ENCODE measurements at places on chromosomes 3 and 15.

- no peaks in the 10 kb centered on the region for H3K27me3 ChIP-seq
- H3K4me1 ChIP-seq = no peaks in the 10 kb centered on the region
- H3K27ac ChIP-seq = no peak overlapping the region
- no peak overlapping the region for H3K4me3 ChIP-seq
- DNase-seq = no peak
Measured at GRCh38 chr15:97501291-97501690, 459.2 kb upstream of the ARRDC4 start.

- H3K4me3 ChIP-seq = peak overlapping the region; percentile 69
- DNase-seq = no peak
- H3K4me1 ChIP-seq = peaks cover 5% of the 10 kb centered on the region
- no peaks in the 10 kb centered on the region for H3K36me3 ChIP-seq
- H3K27ac ChIP-seq = peak overlapping the region; percentile 99
Measured at GRCh38 chr3:194139814-194140391, 4.0 kb downstream of the HES1 start.

DNA sequence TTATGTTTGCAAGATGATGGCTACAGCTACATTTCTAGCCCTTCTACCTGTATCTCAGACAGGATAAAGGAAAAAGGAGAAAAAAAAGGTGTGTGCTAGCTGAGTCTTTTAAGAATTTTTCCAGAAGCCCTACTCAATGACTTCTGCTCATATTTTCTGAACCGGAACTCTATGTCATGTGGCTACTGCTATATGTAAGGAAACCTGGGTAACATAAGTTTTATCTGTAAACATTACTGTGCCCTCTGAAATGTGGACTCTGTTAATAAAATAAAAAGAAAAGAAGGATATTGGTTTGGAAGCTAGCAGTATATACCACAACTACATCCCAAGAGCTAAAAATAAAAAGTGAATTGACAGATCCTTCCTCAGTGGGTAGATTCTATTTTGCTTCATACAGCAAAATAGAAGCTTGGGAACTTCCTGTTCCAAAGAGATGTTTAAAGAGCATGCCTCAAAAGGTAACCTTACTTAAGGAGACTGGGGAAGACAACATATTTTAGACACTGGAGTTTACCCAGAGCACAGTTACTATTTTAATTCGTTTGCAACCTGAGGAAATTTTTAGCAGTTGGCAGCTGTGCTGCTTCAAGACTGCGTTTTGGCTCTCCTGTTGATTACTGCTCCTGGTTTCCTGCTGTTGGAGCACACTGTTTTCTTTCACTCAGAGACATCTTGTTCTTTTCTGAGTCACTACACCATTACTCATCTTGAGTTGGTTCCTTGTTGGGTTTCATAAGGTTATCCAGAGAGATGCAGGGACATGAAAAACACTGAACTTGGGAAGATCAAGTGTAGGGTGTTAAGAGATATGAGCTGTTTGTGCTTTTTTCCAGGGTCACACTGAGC is 280.7 kb downstream of the NFKBIZ start:
- no peaks in the 10 kb centered on the region for H3K4me1 ChIP-seq
- no peaks in the 10 kb centered on the region for H3K36me3 ChIP-seq
- no peak for DNase-seq
- peak overlapping the region; percentile 59 for H3K27ac ChIP-seq
- no peak overlapping the region for H3K4me3 ChIP-seq
- H3K27me3 ChIP-seq = no peaks in the 10 kb centered on the region

GRCh38 chr3:10695595-10696285 is 120.3 kb upstream of the SLC6A11 start:
- H3K27me3 ChIP-seq = no peaks in the 10 kb centered on the region
- H3K27ac ChIP-seq = no peak overlapping the region
- H3K4me1 ChIP-seq = no peaks in the 10 kb centered on the region
- H3K36me3 ChIP-seq = no peaks in the 10 kb centered on the region

GRCh38 chr3:2656806-2657777 is 453.1 kb downstream of the IL5RA start:
- no peak overlapping the region for H3K27ac ChIP-seq
- H3K4me3 ChIP-seq = no peak overlapping the region
- no peak for DNase-seq
- H3K27me3 ChIP-seq = no peaks in the 10 kb centered on the region

DNA sequence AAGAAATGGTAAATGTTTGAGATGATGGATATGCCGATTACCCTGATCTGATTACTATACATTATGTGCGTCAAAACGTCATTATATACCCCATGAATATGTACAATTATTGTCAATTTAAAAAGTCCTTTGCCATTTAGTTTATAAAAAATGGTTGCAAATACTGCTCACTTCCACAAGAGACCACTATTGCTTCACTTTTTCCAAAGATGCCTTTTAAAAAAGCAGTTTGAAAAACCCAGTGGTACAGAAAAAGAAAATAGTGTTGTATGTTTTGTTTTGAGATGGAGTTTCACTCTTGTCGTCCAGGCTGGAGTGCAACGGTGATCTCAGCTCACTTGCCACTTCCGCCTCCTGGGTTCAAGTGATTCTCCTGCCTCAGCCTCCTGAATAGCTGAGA is 39.3 kb downstream of the EDEM1 start:
- H3K27ac ChIP-seq = no peak overlapping the region
- no peak for DNase-seq
- H3K4me1 ChIP-seq = no peaks in the 10 kb centered on the region
- H3K27me3 ChIP-seq = no peaks in the 10 kb centered on the region
- H3K36me3 ChIP-seq = no peaks in the 10 kb centered on the region

GRCh38 chr15:50144341-50145120 is 25.5 kb upstream of the ATP8B4 start:
- no peaks in the 10 kb centered on the region for H3K4me1 ChIP-seq
- no peak overlapping the region for H3K4me3 ChIP-seq
- H3K36me3 ChIP-seq = no peaks in the 10 kb centered on the region
- no peak for DNase-seq
- no peak overlapping the region for H3K27ac ChIP-seq

GRCh38 chr3:44962621-44963393 is 13.2 kb downstream of the ZDHHC3 start:
- H3K4me1 ChIP-seq = no peaks in the 10 kb centered on the region
- peak; percentile 32 for DNase-seq
- H3K4me3 ChIP-seq = no peak overlapping the region
- no peaks in the 10 kb centered on the region for H3K27me3 ChIP-seq
- H3K27ac ChIP-seq = peak overlapping the region; percentile 62

DNA sequence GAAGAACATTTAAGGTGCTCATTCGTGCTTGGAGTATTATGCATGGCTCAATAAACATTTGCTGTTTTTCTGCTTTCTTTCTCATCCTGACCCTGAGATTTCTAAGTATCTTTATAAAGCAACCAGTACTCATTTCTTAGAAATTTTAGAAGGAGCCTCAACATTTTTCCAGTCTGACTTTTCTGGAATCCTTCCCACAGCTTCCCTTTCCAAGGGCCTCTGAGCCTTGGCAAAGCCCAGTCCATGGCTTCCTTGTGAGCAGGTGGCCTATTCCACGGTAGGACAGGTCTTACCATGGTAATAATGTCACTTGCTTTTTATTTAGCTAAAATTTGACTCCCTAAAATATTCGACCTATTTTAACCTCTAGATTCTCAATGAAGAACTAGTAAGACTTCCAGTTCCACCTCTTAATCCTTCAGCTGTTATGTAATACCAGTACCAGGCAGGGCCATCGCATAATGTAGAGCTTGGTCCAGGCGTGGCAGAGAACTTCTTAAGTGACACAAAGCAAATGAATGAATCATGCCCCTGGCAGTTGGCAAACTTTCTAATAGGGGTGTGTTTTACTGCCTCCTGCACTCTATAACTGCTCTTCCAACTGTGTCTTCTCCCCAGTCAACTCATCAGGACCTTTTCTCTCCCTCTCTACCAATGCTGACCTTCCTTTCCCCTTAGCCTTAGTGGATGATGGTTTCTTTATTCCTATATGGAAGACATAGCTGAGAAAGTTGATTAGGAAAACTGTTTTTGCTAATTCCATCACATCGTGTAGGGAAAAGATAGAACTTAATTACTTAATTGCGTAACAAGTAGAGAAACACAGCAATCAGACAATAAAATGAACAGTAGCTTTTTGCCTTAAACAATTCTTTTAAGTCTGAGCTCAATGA is 894 bp upstream of the TM4SF4 start:
- H3K27ac ChIP-seq = peak overlapping the region; percentile 22
- H3K4me1 ChIP-seq = no peaks in the 10 kb centered on the region
- DNase-seq = peak; percentile 78
- H3K36me3 ChIP-seq = no peaks in the 10 kb centered on the region

DNA sequence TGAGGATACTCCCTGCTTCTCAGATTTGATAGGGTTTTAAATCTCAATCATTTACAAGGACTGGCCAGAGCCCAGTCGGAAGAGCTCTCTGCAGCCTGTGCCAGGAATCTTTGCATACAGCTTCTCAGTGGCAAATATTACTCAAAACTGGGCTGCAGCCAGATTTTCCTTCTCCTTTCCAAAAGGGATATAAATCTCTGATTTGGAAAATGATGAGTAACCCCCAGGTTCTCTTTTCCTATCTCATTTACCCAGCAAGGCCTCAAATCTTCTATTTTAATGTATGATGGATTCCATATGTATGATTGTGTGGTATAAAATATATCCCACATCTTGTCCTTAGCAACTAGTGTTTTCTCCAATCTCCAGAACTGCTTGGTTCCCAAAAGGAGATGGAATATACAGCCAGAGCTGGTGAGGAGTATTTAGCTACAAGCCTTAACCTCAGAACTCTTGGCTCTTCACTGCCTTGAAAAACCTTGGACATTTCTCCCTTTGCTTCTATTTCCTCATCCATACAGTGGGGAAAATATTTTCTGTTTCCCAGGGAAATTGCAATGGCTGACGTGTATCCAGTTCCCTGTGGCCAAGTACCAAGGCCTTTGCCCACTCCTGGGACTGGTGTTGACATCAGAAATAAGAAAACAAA is 114.4 kb downstream of the ATG7 start:
- H3K4me3 ChIP-seq = no peak overlapping the region
- no peak for DNase-seq
- no peak overlapping the region for H3K27ac ChIP-seq
- no peaks in the 10 kb centered on the region for H3K27me3 ChIP-seq
- peaks cover 9% of the 10 kb centered on the region for H3K4me1 ChIP-seq
- no peaks in the 10 kb centered on the region for H3K36me3 ChIP-seq
